ENCODE measurements at places on chromosomes 16 and 17.

DNA sequence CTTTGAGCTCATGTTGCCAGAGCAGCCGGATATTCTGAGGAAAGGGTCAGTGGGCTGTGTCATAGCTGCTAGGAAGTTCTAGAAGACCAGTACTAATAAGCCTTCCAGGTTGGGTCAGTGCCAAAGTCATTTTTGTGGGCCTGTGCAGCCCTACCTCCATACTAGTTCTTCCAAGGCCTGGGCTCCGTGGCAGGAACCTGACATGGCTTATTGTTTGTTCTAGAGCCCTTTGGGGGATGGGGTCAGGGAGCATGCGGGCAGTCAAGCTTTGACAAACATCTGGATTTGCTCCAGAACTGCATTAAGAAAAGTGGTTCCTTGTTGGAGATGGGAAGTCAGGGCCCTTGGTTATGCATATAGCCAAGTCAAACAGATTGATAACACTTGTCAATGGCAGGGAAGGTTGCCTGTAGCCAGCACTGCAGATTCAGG is 7.6 kb downstream of the ALKBH5 start:
- no peak for DNase-seq

GRCh38 chr16:27233731-27234130 is 30.4 kb downstream of the KDM8 start:
- no peak for DNase-seq

DNA sequence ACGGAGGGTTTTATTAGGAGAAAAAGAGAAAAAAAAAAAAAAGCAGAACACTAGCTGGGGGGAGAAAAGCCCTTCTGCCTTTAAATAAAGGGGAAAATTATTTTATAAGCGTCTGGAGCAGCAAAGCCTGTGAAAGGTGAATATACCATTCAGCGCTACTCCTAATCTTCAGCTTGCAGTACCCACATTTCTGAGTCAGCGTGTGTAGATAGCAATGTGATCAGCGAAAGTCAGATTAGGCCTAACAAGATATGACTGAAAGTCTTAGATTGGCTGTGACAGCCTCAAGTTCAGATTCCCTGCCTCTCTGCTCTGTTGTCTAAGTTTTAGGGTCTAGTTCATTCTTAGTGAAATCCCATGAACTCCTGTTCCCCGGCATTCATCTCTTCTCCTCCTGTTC is 279.5 kb downstream of the TMEM114 start:
- DNase-seq = no peak

- no peak for DNase-seq
Measured at GRCh38 chr17:2396192-2396567, 4.7 kb downstream of the MNT start.

DNA sequence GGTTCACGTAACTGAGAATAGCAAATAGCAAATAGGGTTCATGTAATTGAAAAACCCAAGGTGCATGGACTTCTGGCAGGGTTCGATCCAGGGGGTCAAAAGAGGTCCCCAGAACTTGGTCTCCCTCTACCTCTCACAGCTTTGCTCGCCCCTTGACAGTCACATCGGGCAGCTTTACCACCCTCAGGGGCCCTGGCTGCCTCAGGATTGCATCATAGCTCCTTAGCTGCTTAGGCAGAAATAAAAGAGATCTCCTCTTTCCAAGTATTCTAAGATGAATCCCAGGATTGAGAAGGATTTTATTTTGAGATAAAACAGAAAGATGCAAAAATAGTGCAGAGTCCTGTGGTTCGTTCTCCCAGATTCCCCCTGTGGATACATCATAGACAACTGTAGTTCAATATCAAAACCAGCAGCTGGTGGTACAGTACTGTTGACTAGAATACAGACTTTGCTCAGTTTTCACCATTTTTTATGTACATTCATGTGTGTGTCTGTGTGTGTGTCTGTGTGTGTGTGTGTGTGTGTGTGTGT is 12.8 kb downstream of the ADGRG3 start:
- DNase-seq = no peak

DNA sequence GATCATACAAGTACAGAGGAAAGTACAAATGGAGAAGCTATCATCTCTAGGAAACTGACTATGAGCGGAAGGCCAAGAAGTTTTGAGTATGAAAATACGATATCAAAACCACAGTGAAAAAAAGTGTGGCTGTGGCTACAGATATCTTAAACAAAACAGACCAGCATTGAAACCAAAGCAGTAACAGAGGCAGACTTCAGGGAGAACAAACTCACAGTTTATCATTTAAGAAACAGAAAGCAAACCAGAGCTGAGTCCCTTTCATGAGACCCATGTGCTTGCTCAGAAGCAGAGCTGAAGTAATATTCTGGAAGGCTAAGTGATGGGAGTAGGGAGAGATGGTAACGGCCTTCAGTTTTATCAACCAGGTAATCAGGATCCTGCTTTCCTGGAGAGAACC is 317.8 kb downstream of the CA10 start:
- no peak for DNase-seq
